ENCODE measurements at places on chromosomes 13 and 19.
A peak's percentile ranks its signal among the peaks of the same experiment; 100 is the strongest.

DNA sequence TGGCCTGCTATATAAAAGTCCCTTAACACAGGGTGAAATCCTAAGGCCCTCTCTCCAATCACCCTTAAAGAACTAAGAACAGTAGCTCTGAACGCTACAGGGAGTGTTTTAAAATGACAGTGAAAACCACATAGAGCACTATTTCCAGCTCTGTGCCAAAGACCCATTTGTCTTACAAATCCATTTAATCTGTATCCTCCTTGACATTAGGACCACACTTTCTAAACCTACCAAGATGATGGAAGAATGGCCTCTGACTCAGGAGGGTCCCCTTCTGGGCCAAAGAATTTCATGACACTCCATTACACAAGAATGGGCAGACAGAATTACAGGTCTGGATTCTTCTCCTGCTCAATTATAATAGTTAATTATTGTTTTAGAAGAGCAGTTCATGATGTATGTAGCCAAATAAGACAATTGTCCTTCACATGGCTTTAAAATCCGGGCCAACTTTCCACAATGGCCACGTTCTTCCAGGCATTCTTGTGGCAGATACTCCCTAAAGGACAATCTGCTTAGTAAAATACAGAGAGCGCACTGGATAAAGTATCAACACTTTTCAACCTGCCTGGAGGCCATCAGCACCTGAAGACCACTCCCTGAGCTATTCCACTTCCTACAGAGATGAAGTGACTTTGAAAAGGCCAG lies 61.0 kb downstream of the STK24 start:
- no peaks in the 10 kb centered on the region for H3K27me3 ChIP-seq
- peak overlapping the region; percentile 21 for H3K4me3 ChIP-seq
- H3K27ac ChIP-seq, result peak overlapping the region; percentile 95
- H3K4me1 ChIP-seq, result peaks cover 70% of the 10 kb centered on the region
- peaks cover 14% of the 10 kb centered on the region for H3K36me3 ChIP-seq

GRCh38 chr13:60753641-60754040 lies 356.6 kb downstream of the TDRD3 start:
- H3K4me3 ChIP-seq, result no peak overlapping the region
- no peaks in the 10 kb centered on the region for H3K36me3 ChIP-seq
- H3K4me1 ChIP-seq, result no peaks in the 10 kb centered on the region
- DNase-seq, result no peak

- H3K36me3 ChIP-seq, result no peaks in the 10 kb centered on the region
- H3K27me3 ChIP-seq, result peaks cover 19% of the 10 kb centered on the region
- H3K4me1 ChIP-seq, result peaks cover 2% of the 10 kb centered on the region
- DNase-seq, result no peak
- no peak overlapping the region for H3K4me3 ChIP-seq
- H3K27ac ChIP-seq, result no peak overlapping the region
Measured at GRCh38 chr19:44575116-44575700, 38.2 kb upstream of the IGSF23 start.

DNA sequence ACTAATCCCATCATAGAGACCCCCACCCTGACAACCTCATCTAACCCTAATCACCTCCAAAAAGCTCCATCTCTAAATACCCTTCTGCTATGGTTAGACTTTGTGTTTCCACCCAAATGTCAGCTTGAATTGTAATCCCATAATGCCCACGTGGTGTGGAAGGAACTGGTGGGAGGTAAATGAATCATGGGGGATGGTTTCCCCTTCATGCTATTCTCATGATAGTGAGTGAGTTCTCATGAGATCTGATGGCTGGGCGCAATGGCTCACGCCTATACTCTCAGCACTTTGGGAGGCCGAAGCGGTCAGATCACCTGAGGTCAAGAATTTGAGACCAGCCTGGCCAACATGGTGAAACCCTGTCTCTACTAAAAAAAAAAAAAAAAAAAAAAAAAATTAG lies 2.6 kb downstream of the VMAC start:
- H3K4me1 ChIP-seq, result peaks cover 15% of the 10 kb centered on the region
- no peak for DNase-seq
- no peaks in the 10 kb centered on the region for H3K27me3 ChIP-seq
- H3K4me3 ChIP-seq, result no peak overlapping the region
- H3K36me3 ChIP-seq, result peaks cover 3% of the 10 kb centered on the region

- no peak overlapping the region for H3K27ac ChIP-seq
- peaks cover 25% of the 10 kb centered on the region for H3K27me3 ChIP-seq
- peak overlapping the region; percentile 82 for H3K4me3 ChIP-seq
Measured at GRCh38 chr19:42386974-42387707, 3.0 kb downstream of the CNFN start.

DNA sequence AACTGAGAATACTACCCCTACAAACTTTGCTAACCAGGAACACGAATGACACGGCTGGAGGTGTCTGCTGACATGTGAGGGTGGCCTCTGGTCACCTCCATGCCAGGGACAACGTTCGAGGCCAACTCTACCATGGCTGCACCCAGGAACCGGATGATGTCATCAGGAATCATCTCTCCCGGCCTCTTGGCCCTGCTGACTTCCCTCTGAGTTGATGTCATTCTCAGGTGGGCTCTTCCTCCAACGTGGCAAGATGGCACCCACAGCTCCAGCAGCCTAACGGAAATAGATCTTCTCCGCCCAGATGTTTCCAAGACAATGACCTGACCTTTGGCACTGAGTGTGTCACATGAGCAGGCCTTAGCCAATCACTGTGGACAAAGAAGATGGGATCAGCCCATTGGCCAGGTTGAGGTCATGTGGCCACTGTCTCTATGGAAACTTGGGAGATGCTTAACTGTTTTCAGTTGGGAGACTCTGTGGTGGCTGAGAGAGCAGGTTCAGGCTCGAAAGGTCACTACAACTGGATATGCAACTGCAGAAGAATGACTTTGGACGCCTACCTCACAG lies 15.0 kb downstream of the MBD3L2B start:
- no peak overlapping the region for H3K27ac ChIP-seq
- H3K4me1 ChIP-seq, result peaks cover 8% of the 10 kb centered on the region
- H3K27me3 ChIP-seq, result peaks cover 4% of the 10 kb centered on the region
- DNase-seq, result no peak
- no peaks in the 10 kb centered on the region for H3K36me3 ChIP-seq
- H3K4me3 ChIP-seq, result no peak overlapping the region

- H3K27ac ChIP-seq, result peak overlapping the region; percentile 99
- H3K4me3 ChIP-seq, result peak overlapping the region; percentile 99
- peaks cover 50% of the 10 kb centered on the region for H3K4me1 ChIP-seq
- no peak for DNase-seq
Measured at GRCh38 chr19:58559275-58560006, 1.0 kb upstream of the UBE2M start.

DNA sequence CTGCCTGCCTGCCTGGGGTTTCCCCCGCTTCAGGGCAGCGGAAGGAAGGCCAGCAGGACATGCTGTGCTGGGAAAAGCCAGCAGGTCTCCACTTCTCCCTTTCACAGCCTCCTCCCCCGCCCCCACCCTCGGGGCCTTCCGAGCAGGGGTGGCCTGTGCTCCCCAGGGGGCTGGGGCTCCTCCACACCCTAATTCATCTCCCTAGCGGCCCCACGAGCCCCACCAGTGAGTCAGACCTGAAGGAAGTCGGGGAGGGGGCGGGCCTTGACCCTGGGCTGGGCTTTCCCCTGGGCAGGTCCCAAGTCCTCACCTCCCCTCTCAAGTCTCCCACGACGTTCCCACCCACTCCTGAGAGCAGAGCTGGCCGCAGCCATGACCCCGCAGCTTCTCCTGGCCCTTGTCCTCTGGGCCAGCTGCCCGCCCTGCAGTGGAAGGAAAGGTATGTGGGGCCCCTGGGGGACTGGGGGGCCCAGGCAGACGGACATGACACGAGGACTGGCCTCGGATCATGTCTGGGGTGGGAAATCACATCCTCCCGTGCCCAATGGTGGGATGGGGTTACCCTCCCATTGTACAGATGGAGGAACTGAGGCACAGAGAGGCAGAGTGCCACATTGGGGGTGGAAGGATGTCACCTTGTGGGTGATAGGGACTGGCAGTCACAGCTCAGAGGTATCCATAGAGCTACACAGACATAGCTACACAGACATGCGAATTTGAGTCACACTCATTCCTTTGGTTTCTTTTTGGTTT lies at the start of gene EBI3:
Gene EBI3, plus strand, starts transcription at position 345 of the 753 bp plus-strand sequence. Its CDS starts 28 bp downstream, at position 373.
- H3K4me3 ChIP-seq, result peak within 1 kb of the TSS; percentile 37
- no peak within 1 kb of the TSS for H3K27ac ChIP-seq
- H3K4me1 ChIP-seq, result peaks cover 9% of the 10 kb centered on the region
- DNase-seq, result peak; percentile 57
- H3K36me3 ChIP-seq, result peaks cover 4% of the 10 kb centered on the region
- peaks cover 4% of the 10 kb centered on the region for H3K27me3 ChIP-seq

DNA sequence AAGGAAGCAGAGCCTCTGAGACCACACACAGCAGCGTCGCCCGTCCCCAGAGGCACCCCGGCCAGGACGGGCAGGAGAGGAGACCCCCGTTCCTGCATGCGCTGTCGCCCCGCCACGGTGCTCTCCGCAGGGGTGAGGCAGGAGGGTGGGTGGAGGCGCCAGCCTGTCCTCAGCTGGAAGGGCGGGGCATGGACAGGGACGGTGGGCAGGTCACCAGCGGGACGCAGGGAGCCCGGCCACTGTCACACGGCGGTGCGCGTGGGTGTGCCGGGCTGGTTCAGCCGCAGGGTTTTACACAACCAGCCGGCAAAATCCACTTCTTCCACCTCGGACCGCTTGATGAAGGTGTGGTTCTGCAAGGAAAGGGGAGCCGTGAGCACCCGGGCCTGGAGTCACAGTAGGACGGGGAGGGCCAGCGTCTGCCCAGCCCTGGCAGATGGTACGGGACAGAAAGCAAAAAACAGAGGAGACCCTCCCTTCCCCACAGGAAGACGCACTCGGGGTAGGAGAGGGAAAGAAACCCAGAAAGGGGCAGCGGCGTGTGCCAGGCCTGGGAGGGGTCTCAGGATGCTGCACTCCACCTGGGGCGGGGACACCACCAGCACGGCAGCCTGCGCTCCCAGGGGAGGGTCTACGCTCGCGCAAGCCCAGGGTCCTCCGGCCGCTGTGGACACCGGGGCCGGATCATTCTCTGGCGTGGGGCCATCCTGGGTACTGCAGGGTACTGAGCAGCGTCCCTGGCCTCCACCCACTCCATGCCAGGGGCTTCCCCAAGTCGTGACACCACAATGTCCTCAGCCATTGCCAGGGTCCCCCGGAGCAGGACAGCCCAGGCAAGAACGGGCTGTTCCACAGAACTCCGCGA lies 23.9 kb upstream of the ZBTB7A start:
- no peak overlapping the region for H3K27ac ChIP-seq
- peaks cover 6% of the 10 kb centered on the region for H3K36me3 ChIP-seq
- no peak overlapping the region for H3K4me3 ChIP-seq
- no peaks in the 10 kb centered on the region for H3K4me1 ChIP-seq

- H3K36me3 ChIP-seq, result no peaks in the 10 kb centered on the region
- no peak overlapping the region for H3K4me3 ChIP-seq
- no peaks in the 10 kb centered on the region for H3K27me3 ChIP-seq
- H3K4me1 ChIP-seq, result no peaks in the 10 kb centered on the region
- H3K27ac ChIP-seq, result no peak overlapping the region
Measured at GRCh38 chr13:71624653-71625600, 242.1 kb downstream of the DACH1 start.

DNA sequence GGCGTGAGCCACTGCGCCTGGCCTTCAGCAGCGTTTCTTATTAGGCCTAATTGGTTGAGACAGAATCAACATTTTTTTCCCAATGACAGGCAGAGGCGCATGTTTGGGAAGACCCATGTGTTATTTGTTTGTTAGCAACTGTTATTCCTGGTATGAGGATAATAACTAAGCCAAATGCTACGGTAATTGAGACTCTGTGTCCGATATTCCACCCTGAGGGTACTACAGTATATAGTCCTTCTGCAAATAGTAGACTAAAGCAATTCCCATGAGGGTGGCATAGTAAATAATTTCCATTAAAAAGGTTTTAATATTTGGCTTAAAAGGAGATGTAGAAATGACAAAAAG lies 18.4 kb upstream of the CCL25 start:
- H3K4me1 ChIP-seq, result no peaks in the 10 kb centered on the region
- peaks cover 17% of the 10 kb centered on the region for H3K27me3 ChIP-seq
- no peak overlapping the region for H3K27ac ChIP-seq
- H3K36me3 ChIP-seq, result peaks cover 2% of the 10 kb centered on the region
- no peak for DNase-seq

DNA sequence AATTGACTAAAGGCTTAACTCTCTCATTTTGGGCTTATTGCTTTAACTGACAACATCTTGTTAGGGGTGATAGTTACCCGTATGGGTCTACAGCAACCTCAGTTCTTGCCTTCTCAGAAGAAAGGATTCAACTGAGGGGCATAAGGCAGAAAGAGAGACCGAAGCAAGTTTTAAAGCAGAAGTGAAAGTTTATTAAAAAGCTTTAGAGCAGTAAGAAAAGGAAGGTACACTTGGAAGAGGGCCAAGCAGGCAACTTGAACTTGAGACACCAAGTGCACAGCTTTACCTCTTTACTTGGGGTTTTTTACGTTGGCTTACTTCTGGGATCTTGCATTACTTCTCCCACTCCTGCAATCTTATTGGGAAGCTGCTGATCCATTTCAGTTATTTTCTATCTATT lies 246.9 kb upstream of the PRR20A start:
- H3K36me3 ChIP-seq, result no peaks in the 10 kb centered on the region
- H3K27ac ChIP-seq, result no peak overlapping the region
- H3K4me1 ChIP-seq, result no peaks in the 10 kb centered on the region
- no peaks in the 10 kb centered on the region for H3K27me3 ChIP-seq
- DNase-seq, result no peak

DNA sequence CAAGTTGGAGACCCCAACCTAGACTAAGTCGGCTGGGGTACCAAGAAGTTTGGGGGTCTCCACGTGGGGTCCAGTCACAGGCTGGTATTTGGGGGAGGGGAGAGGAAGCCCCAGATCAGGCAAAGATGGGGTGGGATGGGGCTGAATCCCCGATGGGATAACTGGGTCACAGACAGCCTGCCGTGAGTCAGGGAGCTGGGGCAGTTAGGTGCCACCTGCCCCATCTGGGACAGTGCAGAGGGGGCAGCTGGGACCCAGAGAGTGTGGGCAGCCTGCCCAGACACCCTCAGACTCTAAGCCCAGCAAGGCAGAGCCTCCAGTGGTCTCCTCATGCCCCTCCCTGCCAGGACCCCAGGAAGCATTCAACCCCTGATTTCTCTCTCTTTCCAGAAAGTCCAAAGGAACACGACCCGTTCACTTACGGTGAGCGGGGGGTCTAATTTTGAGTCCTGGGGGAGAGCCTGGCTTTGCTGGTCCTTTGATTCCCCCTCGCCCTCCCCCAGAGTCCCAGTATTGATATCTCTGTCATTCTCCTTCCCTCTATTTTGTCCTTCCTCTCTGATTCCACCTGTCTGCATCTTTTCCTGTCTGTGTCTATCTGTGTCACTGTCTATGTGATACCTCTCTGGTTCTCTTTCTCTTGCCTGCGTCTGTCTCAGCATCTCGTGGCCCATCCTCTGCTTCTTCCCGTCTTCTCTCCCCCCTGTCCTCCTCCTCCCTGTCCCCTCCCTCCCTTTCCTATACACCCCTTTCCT lies 1.8 kb downstream of the FXYD1 start:
- no peaks in the 10 kb centered on the region for H3K36me3 ChIP-seq
- H3K27ac ChIP-seq, result peak overlapping the region; percentile 58
- DNase-seq, result no peak
- peaks cover 40% of the 10 kb centered on the region for H3K4me1 ChIP-seq
- H3K4me3 ChIP-seq, result peak overlapping the region; percentile 76
- H3K27me3 ChIP-seq, result peaks cover 4% of the 10 kb centered on the region

All from memory B cell (primary cell).